Stimulated activated naive CD8-positive, alpha-beta T cell treated with anti-CD3 and anti-CD28 coated beads, Interleukin-15, amount 100 ng/mL, for 72 hours (primary cell): ENCODE measurements at places on chromosomes 5 and 9.
A peak's percentile ranks its signal among the peaks of the same experiment; 100 is the strongest.

DNA sequence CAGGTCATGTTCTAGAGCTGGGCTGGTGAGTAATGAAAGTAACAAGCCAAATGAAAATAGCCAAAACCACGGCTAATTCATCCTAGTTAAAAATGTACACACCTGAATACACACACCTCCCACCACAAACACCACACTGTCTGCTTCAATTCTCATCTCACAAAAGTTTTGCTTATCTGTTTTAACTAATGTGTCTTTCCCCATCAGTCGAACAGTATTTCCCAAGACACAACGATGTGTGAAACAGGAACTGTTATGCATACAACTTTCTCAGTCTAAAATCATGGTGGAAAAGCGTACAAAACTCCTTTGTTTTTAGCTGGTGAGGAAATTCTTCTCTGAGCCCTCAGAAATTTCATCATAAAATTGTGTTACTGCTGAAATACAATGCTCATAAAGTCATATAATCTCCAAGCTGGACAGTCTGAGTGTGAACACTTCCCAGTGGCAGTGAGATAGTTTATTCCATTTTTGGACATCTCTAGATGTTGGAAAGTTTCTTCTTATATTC is 242.4 kb downstream of the EFNA5 start:
- DNase-seq: no peak

DNA sequence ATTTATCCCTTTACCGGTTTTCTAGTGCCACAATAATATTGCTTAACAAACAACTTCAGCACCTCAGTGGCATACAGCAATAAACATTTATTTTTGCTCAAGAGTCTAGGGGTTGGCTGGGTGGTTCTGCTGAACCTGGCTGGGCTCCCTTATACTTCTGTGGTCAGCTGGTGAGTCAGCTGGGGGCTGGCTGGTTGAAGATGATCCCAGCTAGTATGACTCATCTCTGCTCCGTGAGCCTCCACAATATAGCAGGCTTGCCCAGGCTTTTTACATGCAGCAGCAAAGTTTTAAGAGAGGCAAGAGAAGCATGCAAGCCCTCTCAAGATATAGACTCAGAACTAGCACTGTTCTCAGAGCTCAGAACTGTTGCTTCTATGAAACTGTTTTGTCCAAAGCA is 523.5 kb upstream of the CLINT1 start:
- peak; percentile 44 for DNase-seq

GRCh38 chr5:54835647-54836046 is 149.7 kb downstream of the ESM1 start:
- DNase-seq: no peak

- DNase-seq: no peak
Measured at GRCh38 chr9:99663856-99664255, 157.8 kb upstream of the NR4A3 start.

- no peak for DNase-seq
Measured at GRCh38 chr9:19156805-19157204, 29.5 kb upstream of the PLIN2 start.

GRCh38 chr9:135669616-135670285 is 6.6 kb downstream of the LCN9 start:
- DNase-seq: no peak

- no peak for DNase-seq
Measured at GRCh38 chr9:16767366-16767765, 103.1 kb downstream of the BNC2 start.

DNA sequence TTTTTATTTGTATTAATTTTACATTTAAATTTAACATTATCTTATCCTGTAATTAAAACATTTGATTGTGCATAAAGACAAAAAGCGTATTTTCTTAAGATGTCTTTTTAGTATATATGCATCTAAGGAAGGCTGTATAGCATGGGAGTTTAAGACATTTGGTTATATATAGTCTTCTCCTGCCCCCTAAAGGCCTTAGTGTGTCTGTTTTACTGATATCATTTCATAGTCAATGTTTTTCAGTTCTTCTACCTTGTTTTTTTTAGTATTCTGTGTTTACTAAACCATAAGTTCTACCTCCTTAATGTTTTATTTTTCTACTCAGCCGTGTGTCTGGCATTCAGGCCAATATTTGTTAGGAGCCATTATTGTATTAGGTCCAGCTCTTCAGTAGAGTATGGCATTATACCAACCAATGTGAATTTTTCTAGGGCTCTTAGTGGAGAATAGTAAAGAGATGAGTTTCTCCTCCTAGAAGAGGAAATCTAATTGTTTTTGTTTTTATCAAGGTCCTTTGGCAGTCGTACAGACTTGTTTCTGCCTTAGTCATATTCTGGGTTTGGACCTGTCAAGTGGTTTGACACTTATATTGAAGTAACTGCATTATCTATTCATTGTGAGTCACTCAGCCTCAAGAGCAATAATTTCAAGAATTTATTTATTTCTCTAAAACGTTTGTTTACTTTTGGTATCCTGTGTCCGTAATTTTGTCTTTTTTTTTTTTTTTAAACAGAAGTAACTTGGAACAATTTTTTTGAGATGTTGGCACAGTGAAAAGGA is 74.8 kb downstream of the SLF1 start:
- no peak for DNase-seq

GRCh38 chr5:126208691-126209090 is 214.5 kb upstream of the GRAMD2B start:
- no peak for DNase-seq

DNA sequence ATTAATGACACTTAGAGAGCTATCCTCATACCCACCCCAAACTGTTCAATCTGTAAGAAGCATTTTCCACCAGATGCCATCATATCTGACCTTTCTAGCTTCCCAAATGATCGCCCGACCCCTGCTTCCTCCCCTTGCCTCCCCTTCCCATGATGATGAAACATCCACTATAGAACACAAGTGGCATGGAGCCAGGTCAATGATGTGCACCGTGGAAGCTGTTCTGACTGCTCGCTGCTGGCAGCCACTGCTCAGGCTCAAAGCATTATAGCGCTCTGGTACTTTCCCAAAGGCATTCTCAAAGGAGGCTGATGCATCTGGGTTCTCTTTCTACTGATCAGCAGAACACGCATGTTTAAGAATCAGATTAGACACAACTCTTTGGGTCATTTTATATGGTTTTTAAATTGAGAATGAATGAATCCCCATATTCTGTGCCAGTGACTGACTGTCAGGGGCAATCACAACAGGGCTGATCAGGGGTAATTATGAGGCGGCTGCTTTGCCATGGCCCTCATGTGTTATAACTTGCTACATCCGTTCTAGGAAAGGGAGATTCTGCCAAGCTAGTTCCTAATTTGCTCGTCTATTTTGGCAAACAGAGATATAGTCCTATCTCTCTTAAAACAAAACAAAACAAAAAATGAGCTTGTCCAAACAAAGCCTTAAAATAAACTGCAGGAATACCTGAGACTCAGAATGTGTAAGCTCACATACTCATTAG is 343.7 kb downstream of the ENC1 start:
- DNase-seq: no peak

GRCh38 chr9:16052757-16053530 is 500.1 kb downstream of the CCDC171 start:
- no peak for DNase-seq

GRCh38 chr5:1834721-1835429 is 33.7 kb downstream of the NDUFS6 start:
- no peak for DNase-seq

DNA sequence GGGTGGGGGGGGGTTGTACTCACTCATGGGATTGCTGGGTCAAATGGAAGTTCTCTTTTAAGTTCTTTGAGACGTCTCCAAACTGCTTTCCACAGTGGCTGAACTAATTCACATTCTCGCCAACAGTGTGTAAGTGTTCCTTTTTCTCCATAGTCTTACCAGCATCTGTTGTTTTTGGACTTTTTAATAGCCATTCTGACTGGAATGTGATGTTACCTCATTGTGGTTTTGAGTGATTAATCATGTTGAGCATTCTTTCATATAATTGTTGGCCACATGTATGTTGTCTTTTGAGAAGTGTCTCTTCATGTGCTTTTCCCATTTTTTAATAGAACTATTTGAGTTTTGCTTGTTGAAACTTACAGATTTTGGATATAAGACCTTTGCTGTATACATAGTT is 94.9 kb upstream of the PLPPR1 start:
- DNase-seq: no peak

DNA sequence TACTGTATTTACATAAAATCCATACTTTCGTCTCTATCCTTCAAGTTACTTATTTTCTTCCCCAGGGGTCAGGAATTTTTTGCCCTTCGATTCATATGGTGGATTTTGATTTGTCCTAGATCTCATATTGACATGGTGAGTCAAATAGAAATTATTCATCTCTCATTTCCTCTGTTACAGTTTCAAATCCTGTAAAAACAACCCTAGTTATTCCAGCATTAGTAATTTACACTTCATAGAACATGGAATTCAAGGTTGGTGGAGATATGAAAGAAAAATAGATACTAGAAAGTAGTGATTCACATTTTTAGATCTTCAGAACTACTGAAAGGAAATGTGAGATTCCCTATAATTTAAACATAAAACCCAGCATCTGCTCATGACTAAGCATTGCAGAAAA is 1331.0 kb upstream of the CDH9 start:
- DNase-seq: no peak

DNA sequence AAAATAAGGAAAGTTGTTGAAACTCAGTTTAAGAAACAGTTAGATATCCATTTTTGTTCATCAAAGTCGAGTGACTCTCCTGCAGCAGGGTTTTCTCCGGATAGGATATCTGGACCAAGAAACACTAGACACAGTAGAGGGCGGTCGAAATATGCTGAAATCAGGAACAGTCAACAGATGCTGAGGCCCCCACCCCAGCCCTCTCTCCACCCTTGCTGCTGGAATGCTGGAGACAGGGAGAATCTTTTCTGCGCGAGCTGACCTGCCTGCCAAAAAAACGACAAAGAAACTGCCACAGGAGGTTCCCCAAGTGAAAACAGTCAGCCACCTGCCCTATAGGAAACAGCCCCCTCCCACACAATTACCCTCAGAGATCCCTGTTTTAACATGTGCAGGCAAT is 4.3 kb upstream of the IL13 start:
- DNase-seq: no peak

DNA sequence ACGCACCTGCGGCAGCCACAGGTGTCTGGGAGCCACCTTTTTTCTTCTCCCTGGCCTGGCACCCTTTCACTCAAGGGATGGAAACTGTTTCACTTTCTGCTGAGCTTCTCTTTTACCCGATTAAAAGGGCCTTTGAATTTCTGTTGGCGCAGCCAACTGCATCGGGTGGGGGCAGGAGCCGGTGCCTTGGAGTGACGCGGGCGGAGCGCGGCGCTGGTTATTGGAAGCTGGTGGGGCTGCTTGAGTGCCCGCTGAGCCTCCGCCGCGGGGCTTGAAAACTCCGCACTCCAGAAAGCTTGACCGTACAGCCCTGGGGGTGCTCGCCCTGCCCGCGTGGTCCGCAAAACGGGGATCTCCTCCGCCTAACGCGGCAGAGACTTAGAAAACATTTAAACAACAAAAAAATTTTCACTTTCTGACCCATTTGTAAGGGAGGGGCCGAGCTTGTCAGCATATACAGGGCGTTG is 52.0 kb upstream of the TJP2 start:
- no peak for DNase-seq

DNA sequence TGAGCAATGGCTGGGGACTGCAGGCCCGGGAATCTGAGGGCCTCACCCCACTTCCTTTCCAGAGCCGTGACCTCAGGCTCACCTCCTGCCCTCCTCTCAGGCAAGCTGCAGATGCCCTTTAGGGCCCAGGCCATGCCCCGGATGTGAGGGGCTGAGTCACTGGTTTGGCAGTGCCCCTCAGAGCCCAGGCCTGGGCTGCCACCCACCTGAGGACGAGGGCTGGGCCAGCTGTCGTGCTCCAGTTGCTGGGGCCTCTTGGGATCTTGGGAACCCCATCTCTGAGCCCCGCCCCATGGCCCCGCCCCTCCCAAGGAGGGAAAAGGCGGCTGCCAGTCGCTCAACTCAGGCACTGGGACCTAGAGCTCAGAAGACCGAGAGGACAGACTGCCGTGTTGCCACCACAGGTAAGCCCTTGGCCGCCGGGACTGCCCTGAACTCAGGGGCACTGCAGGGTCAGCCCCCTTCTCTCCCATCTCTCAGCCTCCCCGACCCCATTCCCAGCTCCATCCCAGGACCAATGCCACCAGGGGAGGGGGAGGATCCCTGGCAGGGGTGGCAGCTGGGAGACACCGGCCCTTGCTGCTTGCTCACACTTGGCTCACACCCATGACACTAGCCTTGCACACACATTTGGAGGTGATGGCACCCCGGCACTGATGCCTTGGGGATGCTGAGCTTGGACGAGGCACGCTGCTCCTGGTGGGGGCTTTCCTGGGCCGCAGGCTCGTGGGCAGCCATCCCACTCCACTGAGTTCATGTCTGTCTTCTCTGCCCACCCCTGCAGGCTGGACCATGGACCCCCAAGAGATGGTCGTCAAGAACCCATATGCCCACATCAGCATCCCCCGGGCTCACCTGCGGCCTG is at the start of gene CYSRT1:
Gene CYSRT1, plus strand, starts transcription at position 345 of the 865 bp plus-strand sequence. Its CDS starts 448 bp downstream, at position 793.
- DNase-seq: no peak

GRCh38 chr9:34179213-34180136 is 632 bp downstream of the UBAP1 start:
- DNase-seq: no peak

GRCh38 chr9:34517185-34517584 is 5.6 kb downstream of the ENHO start:
- no peak for DNase-seq

DNA sequence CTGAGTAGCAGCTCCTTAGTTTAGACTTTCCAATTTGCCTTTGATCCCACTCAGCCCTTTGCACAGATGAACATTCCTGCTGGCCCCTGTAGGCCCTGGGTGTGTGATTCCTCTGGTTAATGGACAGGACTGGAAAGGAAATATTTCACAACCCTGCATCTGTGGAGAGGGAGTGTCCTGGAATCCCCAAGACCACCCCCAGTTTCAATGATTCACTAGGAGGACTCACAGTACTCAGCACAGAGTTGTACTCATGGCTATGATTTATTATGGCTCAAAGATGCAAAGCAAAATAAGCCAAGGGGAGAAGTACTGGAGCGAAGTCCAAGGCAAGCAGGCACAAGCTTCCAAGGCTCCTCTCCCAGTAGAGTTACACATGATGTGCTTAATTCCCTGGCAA is 42.4 kb upstream of the TJP2 start:
- DNase-seq: no peak

- no peak for DNase-seq
Measured at GRCh38 chr9:115764645-115765044, 388.9 kb upstream of the PAPPA start.

DNA sequence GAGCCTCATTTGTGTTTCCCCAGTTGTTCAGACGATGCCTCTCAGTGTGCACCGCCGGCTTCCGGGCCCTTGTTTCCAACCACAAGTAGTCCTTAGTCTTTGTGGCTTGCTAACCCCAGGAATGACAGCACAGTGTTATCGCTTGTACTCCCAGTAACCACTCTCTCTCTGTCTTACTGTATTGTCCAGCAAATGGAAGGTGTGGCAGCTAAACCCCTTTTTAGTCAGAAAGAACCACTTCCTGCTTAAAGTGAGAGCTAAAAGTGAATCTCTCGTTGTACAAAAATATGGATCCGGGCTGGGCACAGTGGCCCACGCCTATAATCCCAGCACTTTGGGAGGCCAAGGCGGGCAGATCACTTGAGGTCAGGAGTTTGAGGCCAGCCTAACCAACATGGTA is 61.3 kb downstream of the ENC1 start:
- DNase-seq: peak; percentile 56

- DNase-seq: no peak
Measured at GRCh38 chr9:14343261-14344031, 29.5 kb upstream of the NFIB start.

GRCh38 chr9:4235871-4236804 is 63.7 kb downstream of the GLIS3 start:
- DNase-seq: no peak
